ENCODE measurements at places on chromosomes 13 and 19.

DNA sequence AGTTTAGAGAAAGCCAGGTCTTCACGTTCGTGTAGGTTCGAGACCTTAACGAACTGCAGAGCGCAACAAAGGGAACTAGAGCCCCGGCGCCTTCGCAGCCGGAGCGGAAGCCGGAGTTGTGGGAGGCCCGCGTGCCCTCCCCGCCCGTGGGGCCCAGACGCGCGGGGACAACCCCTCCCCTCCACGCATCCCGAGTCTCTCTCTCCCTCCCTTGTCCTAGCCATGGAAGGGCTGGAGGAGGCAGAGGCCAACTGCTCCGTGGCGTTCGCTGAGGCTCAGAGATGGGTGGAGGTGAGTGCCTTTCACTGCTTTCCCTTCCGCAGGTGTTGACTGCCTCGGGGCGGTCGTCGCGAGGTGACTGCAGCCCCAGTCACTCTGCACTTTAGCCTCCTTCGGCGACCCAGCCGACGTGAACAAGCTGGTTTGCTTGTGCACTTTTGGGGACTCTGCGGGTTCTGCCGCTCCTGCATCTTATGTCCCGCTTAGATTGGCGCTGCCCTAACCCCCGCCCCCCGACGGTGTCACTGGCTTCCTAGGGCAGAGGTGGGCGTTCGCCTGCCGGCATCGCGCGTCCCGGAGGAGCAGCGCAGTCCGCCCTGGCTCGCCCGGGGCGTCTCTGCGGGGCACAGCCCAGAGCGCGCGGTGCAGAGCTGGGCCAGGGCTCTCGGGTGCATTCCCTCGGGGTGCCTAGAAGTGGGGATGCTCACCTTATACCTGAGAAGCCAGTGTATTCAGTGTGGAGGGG, 478 bp downstream of the LMO7 start:
- DNase-seq, result peak; percentile 37

DNA sequence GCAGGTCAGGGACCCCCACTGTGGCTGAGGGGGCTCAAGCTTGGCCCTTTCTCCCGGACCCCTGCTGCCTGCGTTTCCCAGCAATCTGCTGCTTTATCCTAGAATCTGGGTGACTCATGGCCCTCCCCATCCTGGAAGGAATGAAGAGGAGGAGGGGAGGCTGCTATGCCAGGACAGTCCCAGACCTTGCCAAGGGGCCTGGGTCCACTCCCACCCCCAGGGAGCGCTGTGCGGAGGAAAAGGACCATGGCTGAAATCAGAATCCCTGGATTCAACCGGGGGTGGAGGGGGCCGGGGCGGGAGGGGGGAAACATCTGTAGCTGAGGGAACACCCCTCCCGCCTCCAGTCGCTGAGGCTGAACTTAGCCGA, 20.5 kb downstream of the ZNF114 start:
- DNase-seq, result no peak

DNA sequence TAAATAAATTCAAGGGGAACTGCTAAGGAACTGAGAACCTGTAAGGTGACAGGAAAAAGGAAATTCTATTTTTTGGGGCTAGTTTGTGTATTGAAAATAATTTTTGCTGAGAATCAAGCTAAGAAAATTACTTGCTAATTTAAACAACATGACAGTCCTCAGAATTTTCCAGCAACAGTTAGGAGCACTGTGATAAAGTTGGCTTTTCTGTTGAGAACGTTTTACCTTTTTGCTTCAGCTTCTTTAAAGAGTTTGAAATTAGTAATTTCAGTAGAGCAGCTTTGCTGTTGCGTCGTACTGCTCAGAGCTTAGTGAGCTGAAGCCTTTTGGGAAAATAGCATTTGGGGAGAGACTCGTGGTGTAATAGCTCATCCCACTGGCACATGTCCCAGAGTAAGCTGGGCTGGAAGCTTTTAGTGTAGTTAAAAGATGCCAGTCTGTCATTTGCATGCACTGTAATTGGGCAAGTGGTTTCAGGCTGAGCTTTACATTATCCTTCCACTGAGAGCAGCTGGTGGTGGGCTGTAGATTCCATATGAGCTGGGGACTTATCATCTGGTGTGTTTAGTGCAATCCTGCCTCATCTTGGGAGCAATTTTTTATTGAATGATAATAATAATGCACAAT, 69.8 kb downstream of the LRCH1 start:
- DNase-seq, result no peak

DNA sequence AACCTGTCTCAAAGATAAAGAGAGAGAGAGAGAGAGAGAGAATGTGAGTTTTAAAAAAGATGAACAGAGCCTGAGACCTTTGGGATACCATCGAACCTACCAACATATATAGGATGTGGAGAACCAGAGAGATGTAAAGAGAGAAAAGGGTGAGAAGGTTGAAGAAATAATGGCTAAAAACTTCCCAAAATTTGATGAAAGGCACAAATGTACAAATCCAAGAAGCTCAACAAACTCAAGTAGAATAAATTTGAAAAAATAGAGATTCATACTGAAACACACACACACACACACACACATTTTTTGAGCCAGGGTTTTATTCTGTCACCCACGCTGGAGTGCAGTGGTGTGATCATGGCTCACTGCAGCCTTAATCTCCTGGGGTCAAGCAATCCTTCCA, 16.3 kb downstream of the ZNF558 start:
- DNase-seq, result no peak

GRCh38 chr13:35693134-35693784, 216.8 kb upstream of the MAB21L1 start:
- DNase-seq, result no peak

GRCh38 chr13:91986761-91987483, 588.5 kb downstream of the GPC5 start:
- DNase-seq, result no peak

DNA sequence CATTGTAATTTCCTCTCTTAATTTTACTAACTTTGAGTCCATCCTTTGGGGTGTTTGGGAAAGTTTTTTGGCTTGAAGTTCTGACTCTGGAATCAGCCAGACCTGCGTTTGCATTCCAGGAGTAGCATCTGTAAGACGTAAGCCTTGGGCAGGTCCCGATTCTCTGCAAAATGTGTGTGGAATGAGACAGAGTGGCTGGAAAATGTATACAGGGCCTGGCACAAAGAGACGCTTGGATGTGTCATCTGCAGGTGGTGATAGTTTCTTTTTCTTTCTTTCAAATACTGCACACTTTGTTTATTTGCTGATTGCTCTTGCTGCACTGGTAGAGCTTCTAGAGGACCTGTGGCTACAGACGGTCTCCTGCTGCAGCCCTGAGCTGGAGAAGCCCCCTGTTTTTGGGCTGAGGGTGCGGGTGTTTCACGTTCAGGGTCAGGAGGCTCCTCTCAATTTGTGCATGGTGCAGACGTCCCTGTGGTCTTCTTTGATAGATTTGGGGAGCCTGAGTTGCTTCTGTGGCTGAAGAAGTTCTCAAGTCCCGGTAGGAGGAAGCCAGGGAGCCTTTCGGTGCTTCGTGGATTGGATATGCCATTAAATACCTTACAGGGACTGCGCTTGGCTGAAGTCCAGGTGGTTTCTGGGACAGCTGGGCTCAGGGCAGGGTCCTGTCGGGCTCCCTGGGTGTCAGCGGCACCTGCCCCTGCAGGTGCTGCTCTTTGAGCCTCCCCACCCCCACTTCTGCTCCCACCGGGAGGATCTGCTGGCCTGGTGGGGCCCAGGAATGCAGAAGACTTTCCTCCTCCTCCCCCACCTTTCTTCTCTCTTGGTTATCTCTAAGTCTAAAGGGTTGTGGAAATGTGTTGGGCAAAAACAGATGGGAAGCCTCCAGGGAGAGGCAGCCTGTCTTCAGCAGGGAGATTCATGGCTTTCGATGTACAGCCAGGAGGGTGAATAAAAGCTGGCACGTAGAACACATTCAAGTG, 44.0 kb upstream of the GAS6 start:
- DNase-seq, result no peak

DNA sequence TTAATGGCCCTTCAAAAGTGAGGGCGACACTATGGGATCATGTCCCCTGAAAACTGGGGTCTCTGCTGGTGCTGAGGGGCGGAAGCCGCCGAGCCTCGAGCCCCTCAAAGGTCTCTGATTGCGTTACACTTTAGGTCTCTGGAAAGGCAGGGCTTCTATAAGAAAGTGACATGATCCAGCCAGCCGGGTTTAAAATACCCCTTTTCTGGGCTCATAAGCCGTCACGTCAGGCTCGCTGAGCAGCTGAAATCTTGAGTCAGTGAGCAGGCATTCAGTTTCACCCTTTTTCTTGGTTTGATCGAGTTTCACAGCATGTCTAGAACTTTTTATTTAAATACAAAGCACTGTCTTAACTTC, 600 bp upstream of the HMGB1 start:
- DNase-seq, result peak; percentile 42

DNA sequence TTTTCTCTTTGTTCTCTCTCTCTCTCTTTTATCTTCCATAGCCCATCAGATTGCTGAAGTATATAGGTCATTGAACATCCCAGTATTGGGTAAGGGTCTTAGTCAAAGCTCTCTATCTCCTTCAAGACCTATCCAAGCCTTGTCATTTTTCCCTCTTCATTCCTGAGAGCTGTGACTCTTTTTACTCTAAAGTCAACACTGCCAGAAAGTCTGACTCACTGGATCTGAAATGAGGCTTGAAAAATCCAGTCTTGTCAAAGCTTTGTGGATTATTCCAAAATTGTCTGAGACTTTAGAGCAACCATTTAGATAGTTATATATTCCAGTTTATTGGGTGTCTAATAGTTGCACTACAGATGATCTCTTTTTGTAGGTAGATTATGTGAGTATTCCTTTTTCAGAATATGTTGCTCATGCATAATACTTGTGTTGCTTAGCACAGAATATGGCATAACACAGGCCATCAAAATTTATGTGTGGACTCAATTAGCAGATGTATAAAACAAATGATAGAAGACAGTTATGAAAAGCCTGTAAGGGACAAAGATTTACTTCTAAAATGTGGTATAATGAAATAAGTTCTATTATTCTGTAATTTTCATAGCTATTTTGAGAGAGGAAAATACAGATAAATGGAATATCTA, 389.3 kb upstream of the PCDH9 start:
- DNase-seq, result no peak

DNA sequence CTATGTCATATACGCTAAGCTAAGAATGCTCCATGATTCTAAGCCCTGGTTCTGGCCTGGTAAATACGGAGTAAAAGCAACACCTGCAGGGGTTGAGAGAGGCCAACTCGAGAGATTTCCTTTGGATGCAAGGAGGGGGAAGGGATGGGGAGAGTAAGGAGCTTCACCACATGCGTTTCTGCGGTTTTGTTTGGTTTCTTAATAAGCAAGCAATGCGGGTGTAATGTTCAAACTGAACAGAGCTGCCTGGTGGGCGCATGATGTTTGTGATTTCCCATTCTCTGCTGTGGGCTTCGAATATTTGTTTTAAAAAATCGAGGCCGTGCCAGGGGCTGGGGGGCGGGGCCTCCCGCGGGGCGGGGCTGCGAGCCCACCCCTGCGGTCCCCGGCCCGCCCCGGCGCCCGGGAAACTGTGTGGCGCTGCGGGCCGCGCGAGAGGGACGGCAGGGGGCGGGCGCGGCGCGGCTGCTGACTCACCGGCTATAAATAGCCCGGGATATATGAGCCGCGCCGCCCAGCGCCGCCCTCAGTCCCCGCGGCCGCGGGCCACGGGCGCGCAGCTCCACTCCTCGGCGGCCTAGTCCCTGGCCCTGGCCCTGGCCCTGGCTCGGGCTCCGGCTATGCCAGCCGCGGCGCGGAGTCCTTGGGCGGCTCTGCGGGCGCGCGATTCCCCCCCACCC, 5.1 kb downstream of the BBC3 start:
- DNase-seq, result peak; percentile 80

GRCh38 chr13:40273253-40274025, 393.0 kb downstream of the FOXO1 start:
- no peak for DNase-seq

DNA sequence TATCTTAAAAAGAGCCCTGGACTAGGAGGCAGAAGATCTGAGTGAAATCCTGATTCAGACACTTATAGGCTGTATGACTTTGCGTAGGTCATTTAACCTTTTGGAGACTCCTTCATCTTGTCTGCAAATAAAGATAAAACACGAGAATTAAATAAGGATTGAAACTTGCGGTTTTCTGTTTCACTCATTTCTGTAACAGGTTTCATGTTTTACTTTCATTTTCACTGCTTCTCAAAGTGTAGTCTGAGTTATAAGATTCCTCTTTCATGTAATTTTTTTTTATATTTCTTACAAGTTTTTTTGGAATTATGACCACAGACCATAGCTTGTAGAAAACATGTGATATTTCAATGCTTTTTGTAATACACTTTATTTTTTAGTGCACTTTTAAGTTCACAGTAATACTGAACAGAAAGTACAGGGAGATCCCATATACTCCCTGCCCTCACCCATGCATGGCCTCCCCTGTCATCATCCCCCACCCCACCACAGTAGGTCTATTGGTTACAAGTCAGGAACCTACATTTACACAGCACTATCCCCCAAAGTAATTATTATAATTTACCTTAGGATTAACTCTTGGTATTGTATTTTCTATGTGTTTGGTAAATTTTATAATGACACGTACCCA, 174.6 kb downstream of the ITGBL1 start:
- peak; percentile 37 for DNase-seq

DNA sequence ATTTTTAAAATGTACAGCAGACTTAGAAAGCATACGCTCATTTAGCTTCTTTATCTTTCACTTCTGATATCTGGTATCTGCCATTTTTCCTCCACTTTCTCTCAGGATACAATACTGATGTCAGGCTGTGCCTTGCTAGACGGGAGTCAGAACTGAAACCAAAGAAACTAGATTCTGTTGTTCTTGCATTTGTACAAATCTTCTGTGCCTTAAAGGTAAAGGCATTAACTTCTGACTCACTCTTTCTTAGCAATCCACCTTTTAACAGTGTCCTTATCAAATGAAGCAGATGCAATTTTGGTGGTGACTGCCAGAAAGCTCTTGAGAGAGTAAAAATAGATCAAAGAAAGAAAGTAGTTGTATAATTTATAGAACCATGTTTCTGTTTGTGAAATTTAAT, 370.4 kb downstream of the PCDH20 start:
- DNase-seq, result no peak

DNA sequence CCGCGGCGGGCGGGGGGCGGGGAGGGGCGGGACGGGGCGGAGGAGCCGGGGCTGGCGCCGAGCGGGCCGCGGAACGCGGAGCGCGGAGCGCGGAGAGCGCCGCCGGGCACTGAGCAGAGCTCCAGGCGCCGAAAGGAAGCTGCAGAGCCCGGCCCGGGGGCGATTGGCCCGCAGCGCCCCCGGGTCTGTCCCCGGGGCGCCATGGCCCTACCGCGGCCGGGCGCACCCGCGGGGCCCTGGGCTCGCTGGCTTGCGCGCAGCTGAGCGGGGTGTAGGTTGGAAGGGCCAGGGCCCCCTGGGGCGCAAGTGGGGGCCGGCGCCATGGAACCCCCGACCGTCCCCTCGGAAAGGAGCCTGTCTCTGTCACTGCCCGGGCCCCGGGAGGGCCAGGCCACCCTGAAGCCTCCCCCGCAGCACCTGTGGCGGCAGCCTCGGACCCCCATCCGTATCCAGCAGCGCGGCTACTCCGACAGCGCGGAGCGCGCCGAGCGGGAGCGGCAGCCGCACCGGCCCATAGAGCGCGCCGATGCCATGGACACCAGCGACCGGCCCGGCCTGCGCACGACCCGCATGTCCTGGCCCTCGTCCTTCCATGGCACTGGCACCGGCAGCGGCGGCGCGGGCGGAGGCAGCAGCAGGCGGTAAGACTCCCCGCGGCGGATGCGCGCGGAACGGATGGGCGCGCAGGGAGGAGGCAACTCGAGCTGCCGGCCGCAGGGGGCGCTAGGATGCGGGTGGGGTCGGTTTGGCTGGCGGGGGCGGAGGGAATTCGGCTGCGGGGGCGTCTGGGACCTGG, at the start of gene PDE4A:
TSS of gene PDE4A (plus strand) at position 95 of the 796 bp plus-strand sequence. CDS start at position 322, 227 bp downstream.
- DNase-seq, result peak; percentile 74

Data from activated CD4-positive, alpha-beta T cell treated with anti-CD3 and anti-CD28 coated beads, Interleukin-2, amount 50 U/mL, for 48 hours (primary cell).